ENCODE measurements at places on chromosomes 1 and 21.
A peak's percentile ranks its signal among the peaks of the same experiment; 100 is the strongest.

DNA sequence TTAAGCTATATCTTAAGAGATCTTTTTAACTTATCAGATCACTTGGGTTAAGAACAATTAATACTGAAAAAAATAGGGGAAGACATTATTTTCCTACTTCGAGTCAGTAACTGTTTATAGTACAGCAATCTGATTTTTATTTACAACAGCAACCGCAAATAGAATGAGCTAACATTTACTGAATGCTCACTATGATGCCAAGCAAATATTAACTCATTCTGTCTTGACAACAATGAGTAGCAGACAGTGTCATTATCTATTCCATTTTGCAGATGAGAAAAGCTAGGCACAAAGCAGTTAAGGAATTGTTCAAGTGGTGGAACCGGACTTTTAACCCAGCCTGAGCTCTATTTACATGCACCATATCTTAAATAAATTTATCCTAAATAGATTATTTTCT, 273.7 kb downstream of the NTNG1 start:
- no peak for DNase-seq

- no peak for DNase-seq
Observed at GRCh38 chr1:181986907-181987305, 74.6 kb downstream of the ZNF648 start.

- DNase-seq: peak; percentile 34
Observed at GRCh38 chr1:20698195-20698910, 19.5 kb downstream of the KIF17 start.

GRCh38 chr1:63010913-63011660, 227.2 kb downstream of the ATG4C start:
- no peak for DNase-seq

GRCh38 chr21:44609193-44609592, 2.7 kb upstream of the KRTAP10-8 start:
- no peak for DNase-seq

DNA sequence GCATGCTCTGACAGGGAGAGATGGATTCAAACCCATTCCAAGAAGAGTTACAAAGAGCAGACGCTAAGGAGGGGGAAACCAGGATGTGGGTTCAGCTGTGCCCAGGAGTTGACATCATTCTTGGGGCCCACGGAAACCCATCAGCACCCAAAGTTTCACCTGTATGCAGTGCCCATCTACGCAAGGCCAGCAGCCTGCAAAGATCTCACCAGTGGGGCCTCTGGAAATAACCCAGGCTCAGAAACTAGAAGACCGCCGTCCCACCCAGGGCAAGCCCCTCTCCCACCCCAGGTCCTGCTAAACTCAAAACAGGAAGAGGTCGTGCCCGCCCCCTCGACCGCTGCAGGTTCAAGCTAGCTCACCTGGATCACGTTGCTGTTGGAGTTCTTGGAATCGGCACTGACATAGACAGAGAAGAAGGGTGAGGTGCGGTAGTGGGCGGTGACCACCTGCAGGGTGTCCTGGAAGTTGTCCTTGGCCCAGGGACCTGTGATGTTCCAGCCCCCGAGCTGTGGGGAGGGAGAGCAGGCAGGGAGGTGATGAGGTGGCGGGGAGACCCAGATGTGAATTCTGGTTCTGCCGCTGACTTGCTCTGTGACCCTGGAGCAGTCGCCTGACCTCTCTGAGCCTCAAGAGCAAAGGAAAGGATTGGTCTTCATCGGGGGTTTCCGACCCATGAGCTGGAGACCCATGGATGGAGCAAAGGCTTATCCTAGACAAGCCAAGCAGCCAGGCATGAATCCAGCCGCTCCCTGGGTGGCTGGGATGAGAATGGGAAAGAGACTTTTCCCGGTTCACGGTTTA, 31.7 kb downstream of the ECE1 start:
- peak; percentile 28 for DNase-seq

Measured in epithelial cell of esophagus (primary cell).